ENCODE measurements at places on chromosomes 13 and 19.

- no peak for DNase-seq
These were observed 1357.9 kb downstream of the SLITRK5 start for GRCh38 chr13:89029062-89029461.

GRCh38 chr13:109249780-109250528 lies 536.4 kb downstream of the IRS2 start:
- no peak for DNase-seq

- no peak for DNase-seq
These were observed 67.4 kb upstream of the UBAC2 start for GRCh38 chr13:99133230-99133629.

DNA sequence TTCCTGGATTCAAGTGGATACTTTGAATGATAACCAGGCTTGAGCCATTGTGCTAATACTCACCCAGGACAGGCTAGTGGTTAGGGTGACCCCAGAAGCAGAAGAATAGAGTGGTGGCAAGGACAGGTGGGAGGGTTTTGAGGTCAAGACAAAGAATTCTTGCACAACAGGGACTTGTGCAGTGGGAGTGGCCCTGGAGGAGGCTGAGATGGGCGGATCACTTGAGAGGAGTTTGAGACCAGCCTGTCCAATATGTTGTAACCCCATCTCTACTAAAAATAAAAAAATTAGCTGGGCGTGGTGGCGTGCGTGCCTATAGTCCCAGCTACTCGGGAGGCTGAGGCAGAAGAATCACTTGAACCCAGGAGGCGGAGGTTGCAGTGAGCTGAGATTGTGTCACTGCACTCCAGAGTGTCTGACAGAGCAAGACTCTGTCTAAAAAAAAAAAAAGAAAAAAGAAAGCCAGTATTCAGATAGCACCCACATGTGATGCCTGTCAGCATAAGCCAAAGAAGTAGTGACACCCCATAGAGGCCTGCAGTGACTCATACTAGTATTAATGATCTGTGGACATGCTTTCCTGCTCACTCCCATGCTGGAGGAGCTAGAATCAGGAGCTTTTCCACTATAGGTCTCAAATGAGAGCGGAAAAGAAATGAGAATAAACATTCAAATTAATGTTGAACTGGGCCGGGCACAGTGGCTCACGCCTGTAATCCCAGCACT lies 78.7 kb downstream of the RNF17 start:
- no peak for DNase-seq

DNA sequence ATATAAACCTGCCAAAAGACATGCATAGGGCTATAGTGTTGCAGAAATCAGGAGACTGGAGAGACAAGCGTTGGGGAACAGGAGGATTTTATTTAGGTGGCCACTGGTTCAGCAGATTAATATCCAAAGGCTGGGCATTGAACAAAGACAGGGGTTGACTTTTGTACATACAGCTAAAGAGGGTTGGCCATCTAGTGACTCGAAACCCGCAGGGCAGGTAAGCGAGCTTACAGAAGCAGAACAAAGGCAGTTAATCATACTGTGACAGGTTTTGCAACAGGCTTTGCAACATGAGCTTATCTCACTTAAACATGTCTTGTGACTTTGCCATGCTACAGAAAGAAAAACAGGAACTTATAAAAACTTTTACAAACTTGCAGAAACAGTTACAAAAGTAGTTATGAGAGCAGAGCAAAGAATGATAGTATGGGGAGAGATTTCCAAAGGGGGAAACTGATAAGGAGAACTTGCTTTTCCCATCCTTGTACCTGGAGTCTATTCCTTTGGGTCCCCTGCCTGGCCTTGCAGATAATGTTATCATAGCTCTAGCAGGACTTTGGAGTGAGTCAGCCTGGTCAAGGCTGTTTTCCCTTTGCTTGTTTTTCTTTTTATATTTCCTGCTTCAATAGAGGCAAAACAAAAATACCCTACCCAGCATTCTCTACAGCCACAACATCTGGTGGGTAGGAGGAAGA lies 234.2 kb downstream of the PCDH17 start:
- DNase-seq, result no peak

GRCh38 chr13:102234618-102235017 lies 167.2 kb downstream of the FGF14 start:
- no peak for DNase-seq

DNA sequence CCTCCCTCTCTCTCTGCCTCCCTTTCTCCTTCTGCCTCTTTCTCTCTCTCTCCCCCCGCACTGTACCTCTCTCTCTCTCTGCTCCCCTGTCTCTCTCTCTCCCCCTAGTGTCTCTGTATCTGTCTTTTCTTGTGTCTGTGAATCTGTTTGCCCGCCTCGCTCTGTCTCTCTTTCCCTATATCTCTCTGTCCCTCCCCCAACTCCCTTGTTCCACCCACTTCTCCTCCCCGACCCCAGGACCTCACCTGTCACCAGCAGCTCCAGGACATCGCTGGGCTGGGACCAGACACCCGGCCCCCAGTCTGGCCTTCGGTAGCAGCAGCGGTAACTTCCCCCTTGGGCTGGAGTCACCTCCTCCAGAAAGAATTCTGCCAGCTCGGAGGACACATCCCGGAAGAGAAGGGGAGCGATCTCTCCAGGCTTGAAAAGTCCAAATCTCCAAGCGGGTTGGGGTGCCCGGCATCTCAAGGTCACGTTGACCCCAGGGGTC lies 3.9 kb downstream of the OSCAR start:
- DNase-seq, result no peak

DNA sequence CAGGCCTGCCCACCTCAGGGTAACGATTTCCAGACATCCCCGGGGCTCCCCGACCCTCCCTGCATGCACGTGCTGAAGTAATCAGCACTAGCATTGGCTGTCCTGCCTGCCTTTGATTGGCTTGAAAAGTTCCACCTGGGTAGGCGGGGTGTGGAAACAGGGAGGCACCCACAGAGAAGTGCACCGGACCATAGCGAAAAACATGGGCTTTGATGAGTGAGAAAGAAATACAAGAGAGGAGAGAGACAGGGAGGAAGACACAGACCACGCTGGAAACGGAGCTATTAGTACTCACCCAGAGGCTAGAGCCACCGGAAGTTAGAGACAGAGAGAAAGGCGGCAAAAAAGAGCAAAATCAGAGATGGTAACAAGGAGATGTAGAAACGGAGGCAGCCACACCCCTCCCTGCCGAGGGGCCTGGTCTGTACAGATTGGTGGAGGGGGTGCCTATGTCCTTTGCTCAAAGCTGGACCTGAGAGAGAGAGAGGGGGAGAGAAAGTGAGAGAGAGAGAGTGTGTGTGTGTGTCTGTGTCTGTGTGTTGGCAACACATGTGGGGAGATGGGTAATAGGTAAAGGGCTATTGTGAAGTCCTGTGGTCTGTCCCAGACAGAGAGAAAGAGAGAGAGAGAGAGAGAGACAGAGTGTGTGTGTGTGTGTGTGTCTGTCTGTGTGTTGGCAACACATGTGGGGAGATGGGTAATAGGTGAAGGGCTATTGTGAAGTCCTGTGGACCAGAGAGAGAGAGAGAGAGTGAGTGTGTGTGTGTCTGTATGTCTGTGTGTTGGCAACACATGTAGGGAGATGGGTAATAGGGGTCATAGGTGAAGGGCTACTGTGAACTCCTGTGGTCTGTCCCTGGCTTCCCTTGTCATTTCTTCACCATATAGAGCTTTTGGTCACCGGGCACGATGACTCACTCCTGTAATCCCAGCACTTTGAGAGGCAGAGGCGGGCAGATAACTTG lies 2.9 kb downstream of the CGB3 start:
- no peak for DNase-seq

DNA sequence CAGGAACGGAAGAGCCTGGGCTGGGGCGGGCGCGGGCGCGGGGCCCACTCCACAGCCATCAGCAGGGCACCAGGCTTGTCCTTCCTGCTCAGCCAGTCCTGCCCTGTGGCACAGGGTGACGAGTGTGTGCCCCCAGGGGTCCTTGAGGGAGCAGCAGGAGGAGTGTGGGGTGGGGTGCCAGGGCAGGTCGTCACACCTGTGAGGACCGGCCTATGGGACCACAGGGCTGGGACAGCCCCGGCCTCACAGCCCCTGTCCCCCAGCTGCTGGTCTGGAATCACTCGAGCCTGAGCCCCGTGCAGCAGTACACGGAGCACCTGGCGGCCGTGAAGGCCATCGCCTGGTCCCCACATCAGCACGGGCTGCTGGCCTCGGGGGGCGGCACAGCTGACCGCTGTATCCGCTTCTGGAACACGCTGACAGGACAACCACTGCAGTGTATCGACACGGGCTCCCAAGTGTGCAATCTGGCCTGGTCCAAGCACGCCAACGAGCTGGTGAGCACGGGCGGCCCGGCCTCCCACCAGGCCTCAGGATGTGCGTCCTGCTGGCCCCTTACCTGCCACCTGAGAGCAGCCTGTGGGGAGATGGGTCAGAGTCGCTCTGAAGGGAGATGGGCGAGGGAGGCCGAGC lies 6.7 kb upstream of the TEKTIP1 start:
- DNase-seq, result no peak

DNA sequence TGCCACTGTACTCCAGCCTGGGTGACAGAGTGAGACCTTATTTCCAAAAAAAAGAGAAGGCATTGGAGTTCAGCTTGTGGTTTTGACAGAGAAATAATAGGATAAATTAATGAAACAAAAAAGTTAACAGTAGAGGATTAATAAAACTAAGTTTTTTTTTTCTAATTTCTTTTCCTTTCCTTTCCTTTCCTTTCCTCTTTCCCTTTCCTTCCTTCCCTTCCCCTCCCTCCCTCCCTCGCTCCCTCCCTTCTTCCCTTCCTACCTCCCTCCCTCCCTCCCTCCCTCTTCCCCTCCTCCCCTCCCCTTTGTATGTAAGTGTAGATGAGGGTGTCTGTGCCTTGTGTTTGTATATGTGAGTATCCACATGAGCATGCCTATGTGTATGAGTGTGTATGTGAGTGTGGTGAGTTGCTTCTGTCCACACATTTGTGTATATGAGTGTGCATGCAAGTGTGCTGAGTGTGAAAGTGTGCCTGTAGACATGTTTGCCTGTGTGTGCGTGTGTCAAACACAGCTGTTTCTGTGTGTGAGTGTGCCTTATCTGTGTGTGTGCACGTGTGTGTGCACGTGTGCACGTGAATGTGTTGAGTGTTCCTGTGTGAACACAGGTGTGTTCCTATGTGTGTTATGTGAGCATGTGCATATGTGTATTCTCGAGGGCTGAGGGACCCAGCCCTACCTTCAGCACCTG lies 12.5 kb upstream of the MZF1 start:
- DNase-seq, result no peak

- no peak for DNase-seq
These were observed 144.3 kb downstream of the ZNF536 start for GRCh38 chr19:30516531-30516930.

DNA sequence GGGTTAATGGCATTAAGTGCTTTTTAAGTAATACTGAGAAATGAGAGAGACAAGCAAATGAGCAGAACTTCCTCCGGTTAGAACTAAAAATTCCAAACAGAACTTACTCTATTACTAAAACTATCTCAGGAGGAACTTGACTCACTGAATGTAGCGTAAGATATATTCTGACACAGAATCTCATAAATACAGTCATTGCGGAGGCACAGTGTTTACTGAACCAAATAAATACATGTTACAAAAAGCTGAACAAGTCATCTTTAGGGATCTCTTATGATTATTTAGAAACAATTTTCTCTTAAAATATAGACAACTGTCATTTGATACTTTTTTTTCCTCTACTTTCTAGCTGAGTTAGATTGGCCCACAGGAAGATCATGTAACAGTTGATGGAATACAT lies 283.1 kb downstream of the KLF12 start:
- no peak for DNase-seq

DNA sequence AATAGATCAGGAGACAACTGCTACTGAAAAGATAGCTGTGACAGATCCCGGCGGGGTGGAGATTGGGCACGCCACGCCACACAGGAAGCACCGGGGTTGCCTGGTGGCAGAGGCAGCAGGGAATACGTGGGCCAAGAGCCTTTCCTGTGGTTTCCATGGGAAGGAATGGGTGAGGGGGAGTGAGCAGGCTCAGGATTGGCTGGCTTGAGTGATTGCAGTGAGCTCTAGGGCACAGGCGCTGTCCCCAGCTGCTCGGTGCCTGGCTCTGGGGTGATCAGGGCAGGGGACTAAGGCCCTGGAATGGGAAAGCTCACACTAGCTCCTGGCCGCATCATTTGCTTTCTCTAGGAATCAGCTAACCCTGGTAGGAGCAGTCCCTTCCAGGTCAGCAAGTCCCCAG lies 166.1 kb downstream of the USP12 start:
- peak; percentile 61 for DNase-seq

GRCh38 chr13:37806666-37807065 lies 62.9 kb downstream of the TRPC4 start:
- DNase-seq, result no peak

- DNase-seq, result no peak
These were observed 271.0 kb downstream of the DNAJC15 start for GRCh38 chr13:43294412-43294811.

- DNase-seq, result peak; percentile 43
These were observed 774 bp downstream of the GGN start for GRCh38 chr19:38386971-38387549.

GRCh38 chr13:74229242-74229641 lies 95.0 kb upstream of the KLF12 start:
- no peak for DNase-seq

GRCh38 chr19:18597809-18598660 lies 8.6 kb downstream of the CRLF1 start:
- DNase-seq, result no peak

DNA sequence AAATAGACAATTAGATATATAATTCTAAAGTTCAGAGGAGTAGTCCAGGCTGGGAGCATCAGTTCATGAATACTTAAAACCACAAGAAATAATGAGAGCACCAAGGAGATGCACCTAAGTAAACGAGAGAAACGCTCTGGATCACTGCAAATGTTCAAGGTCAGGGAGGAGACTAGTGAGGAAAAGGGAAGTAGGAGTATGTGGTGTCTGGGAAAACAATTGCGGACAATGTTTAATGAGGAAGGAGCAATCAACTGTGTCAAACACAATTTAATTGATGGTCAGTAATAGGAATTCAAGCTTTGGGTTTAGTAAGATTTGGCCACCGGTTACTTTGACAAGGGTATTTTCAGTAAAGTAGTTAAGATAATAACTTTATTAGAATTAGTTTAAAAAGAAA lies 652.2 kb downstream of the DACH1 start:
- DNase-seq, result no peak

DNA sequence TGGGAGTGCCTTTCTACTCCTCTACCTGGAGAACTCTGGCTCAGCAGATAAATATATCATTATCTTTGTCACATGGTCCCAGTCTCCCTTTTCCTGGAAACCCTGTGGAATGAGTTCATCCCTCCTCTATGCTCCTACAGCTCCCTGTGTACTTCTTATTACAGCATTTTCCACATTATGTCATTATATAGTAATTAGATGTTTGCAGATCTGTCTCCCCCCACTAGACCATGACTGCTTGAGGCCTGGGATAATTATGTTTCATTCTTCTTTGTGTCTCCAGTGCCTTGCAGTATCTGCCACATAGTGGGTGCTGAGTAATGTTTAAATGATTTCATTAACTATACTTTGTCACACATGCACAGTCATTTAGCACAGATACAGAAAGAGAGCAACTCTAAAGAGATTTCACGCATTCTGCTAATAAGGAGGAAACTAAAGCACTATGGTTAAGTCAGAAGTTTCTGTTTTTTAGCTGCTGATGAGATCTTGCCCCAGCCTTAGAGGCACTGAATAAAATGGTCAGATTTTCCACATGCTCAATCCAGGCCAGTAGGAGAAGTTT lies 66.1 kb upstream of the DIAPH3 start:
- no peak for DNase-seq

All from GDM1 (cell line).